CD4-positive, alpha-beta memory T cell (primary cell): ENCODE measurements at places on chromosomes 16 and 17. TPM values are rescaled to one million over a fixed set of nuclear protein-coding genes. Genes with fewer than 3 reads are reported as not detected.

Gene C16orf54
- total RNA-seq = 143 TPM

Gene ICAM2
- total RNA-seq = 158 TPM

Gene SNX11
- total RNA-seq = 22.0 TPM

Gene ZNF18
- total RNA-seq = 12.7 TPM

Gene TEKT3
- 0.42 TPM for total RNA-seq

Gene BAHCC1
- total RNA-seq = not detected

Gene CDRT15L2
- not detected for total RNA-seq

Gene CDC6
- 0.72 TPM for total RNA-seq

Gene NEUROD2
- not detected for total RNA-seq

Gene CSH2
- not detected for total RNA-seq

Gene FNDC8
- not detected for total RNA-seq

Gene CES5A
- not detected for total RNA-seq

Gene CXCL16
- 3.4 TPM for total RNA-seq

Gene AIPL1
- not detected for total RNA-seq

Gene CSNK2A2
- total RNA-seq = 63.5 TPM
